Dermis blood vessel endothelial cell (primary cell): ENCODE measurements at places on chromosomes 13 and 19.

DNA sequence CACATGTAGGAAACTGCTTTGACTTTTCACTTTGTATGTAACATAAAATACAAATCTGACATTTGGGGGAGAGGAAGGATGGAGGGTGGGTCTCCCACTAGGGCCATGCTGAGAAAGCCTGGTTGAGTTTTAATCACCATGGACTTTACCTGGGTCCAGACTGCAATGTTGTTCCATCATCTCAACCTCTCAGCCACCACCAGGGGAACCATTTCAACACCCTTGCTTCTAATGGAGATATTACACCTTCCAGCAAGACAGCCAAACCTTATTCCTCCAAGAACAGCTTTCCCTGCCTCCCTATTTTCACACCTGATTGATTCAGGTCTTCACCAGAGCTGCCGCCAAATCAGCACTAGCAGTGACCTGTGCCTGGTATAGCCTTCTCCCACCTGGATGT, 56.0 kb downstream of the ZAR1L start:
- no peak for DNase-seq

GRCh38 chr13:49253310-49253709, 5.6 kb downstream of the CDADC1 start:
- no peak for DNase-seq

- DNase-seq: peak; percentile 49
Measured at GRCh38 chr13:44903574-44903985, 85.7 kb downstream of the NUFIP1 start.

GRCh38 chr13:98371516-98372023, 194.5 kb upstream of the RNF113B start:
- no peak for DNase-seq

DNA sequence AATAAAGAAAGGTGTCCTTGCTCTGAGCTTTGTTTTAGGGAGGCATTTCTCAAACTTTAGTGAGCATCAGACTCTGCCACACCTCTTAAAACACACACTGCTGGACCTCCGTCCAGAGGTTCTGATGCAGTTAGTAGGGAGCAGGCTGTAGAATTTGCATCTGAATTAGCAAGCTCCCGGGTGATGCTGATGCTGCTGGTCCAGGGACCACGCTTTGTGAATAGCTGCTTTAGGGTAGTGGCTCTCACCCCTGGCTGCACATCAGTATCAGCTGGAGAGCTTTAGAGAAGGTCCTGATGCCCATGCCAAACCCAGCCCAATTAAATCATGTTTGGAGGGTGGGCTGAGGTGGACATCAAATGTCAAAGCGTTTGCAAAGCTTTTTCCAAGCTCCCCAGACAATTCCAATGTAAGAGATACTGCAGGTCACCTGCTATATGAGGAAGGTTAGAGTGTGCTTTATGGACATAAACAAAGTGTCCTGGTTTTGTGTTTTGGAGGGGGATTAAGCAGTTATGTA, 3.6 kb downstream of the HTR2A start:
- DNase-seq: no peak

- DNase-seq: no peak
Measured at GRCh38 chr13:44218501-44219240, 155.0 kb upstream of the SERP2 start.

- no peak for DNase-seq
Measured at GRCh38 chr13:79847882-79848592, 367.1 kb downstream of the NDFIP2 start.

DNA sequence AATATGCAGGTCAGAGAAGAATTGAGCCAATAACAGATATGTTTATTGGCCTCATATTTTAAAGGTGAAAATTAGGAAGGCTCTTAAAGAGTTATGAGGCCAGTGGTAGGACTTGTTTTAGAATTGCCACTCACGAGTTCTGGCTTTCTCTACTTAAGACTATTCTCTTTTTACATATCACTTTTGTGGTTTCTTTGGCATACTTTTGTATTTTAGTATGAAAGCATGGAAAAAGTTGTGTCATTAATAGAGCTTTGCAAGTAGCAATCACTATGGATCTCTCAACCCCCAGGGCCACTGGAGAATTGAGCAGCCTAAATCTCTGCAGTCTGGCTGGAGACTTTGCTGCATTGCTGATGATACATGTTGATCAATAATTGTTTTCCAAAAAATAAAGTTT, 64.6 kb upstream of the SOX21 start:
- no peak for DNase-seq

GRCh38 chr19:51573331-51573730, 2.2 kb downstream of the ZNF175 start:
- DNase-seq: peak; percentile 51

GRCh38 chr19:45244133-45244794, 943 bp downstream of the EXOC3L2 start:
- no peak for DNase-seq

- DNase-seq: no peak
Measured at GRCh38 chr13:99653526-99653925, 152.3 kb downstream of the TM9SF2 start.

DNA sequence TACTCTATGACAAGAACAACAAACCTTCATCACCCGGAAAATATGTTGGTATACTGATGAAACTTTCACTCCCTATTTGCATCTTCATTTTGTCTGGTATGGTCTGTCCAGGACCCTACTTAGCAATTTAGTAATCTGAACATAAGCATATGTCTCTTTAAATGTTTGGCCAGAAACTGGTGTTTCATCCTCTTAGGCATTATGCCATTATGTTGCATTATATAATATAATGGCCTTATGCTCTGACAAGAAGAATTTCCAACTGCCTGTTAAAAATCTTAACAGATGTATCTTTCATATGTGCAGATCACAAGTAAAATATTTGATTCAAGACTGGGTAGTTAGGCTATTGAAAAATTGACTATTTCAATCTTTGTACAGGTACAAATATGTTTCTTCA, 610.6 kb upstream of the PRR20A start:
- DNase-seq: no peak

- no peak for DNase-seq
Measured at GRCh38 chr19:33789344-33789743, 7.3 kb upstream of the KCTD15 start.

- DNase-seq: no peak
Measured at GRCh38 chr13:111908361-111908760, 158.6 kb upstream of the SOX1 start.

GRCh38 chr19:49210108-49210900, 52.7 kb downstream of the TRPM4 start:
- DNase-seq: no peak

DNA sequence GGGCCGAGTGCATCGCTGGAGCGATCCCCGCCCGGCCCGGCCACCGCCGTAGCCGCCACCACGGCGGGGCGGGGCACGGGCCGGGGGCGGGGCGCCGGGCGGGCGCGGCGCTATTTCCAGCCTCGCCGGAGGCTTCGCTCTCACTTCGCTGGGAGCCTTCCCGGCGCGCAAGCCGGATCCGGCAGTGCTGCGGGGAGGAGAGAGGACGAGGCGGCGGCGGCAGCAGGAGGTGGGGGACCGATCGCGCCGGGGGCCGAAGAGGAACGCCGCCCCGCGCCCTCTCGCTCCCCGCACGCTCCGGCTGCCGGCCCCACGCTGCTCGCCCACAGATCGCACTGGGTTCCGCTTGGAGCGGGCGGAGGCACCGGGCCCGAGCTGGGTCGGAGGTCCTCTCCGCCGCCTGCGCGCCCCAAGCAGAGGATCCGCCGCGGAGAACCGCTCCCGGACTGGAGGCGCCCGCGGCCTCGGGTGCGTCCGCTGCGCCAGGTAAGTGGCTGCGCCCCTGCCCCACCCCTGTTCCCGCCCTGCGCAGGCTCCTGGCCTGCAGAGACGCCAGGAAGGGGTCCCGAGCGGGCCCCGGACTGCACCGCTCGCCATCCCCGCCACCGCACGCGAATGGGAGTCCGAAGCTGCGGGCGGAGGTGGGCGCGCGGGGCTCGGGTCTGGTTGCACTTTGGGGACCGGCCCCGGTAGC, at the start of gene CHST8:
TSS of gene CHST8 (plus strand) at position 143 of the 694 bp plus-strand sequence. CDS start 67,309 bp downstream, outside the sequence.
- DNase-seq: peak; percentile 35

- no peak for DNase-seq
Measured at GRCh38 chr13:112506046-112506445, 81.9 kb downstream of the TUBGCP3 start.
